ENCODE measurements at places on chromosomes 13 and 19.

GRCh38 chr13:113585896-113586295 lies 1.3 kb downstream of the TFDP1 start:
- no peak for DNase-seq

GRCh38 chr13:50686551-50686950 lies 156.9 kb downstream of the DLEU7 start:
- DNase-seq: no peak

DNA sequence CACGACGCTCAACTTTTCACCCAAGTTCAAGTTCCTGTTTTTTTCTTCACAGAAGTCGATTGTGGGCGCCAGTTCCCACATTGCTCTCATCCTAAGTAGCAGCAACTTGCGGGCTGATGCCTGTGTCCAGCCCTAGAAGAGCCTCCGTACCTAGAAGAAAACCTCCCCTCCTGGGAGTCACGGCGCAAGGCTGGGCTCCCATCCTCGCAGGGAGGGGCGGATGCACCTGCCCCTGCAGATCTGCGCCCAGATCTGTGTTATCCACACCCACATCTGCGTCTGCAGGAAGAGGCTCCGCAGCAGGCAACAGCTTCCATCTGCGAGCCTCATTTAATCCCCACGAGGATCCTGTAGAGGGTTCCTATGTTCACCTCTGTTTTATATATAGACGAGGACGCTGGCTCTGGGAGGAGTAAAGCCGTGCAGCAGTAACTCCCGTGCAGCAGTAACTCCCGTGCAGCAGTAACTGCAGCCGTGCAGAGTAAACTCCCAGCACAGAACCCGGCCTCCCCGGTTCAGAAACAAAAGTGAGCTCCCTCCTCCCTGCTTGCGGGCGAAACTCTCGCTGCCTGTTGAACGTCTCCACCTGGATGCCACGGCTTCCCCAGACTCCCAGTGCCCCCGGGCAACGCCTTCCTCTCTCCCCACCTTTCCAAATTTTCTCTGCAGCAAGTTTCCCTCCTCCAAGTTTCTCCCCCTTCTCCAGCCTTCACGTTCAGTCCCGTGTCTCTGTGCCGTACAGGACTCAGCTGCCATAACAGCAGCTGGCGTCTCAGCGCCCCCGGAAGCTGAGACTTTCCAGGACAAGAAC lies 23.5 kb upstream of the LAIR1 start:
- DNase-seq: peak; percentile 2

DNA sequence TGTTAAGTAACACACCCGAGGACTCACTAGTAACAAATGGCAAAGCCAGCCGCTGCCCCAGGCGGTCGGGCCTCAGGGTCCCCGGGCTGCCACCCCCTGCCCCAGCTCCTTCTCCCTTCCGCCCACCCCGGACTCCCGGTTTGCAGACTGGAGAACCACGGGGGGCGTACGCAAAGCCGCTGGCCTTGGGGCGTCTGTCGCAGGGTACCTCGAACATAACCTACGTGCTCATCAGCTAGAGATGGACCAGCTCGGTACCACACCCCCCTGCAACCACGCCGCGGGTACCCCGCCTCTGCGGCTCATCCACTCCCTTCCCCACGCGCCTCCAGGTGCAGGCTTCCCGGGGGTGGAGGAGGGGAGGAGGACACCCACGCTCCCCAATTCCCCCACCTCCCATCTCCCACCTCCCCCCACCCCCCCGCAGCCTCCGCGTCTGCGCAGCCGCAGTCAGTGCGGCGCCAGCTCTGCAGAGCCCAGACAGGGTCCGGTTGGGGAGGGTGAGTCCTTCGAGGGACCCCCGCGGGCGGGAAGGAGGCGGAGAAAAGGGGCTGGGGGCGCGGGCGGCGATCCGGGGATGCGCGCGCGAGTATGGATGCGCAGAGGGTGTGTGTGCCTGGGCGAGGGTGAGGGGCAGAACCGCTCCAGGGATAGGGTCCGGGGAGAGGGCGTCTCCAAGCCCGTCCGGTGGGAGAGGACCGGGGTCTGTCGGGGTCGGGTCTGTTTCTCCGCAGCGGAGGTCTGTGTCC lies at the start of gene SMIM17:
TSS of gene SMIM17 (plus strand) at position 449 of the 749 bp plus-strand sequence. CDS start 2,509 bp downstream, outside the sequence.
- no peak for DNase-seq

GRCh38 chr13:75485286-75486062 lies 3.5 kb upstream of the TBC1D4 start:
- DNase-seq: no peak

DNA sequence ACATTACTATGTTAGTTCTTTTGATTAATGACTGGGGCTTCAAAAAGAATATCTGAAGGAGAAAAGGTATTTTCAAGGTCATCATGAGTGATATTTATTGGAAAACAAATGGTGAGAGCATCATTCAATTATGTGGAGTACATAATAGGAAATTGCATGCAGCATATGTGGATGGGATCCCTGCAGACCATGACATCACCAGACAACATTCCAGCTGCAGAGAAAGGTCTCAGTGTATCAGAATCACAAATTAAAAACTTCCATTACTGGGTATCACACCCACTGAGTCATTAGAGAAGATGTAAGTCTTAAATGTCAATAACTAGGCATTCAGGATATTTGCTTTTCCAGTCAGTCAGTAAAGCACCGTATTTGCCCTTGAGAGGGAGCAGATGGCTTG lies 574.4 kb upstream of the SLC10A2 start:
- no peak for DNase-seq

DNA sequence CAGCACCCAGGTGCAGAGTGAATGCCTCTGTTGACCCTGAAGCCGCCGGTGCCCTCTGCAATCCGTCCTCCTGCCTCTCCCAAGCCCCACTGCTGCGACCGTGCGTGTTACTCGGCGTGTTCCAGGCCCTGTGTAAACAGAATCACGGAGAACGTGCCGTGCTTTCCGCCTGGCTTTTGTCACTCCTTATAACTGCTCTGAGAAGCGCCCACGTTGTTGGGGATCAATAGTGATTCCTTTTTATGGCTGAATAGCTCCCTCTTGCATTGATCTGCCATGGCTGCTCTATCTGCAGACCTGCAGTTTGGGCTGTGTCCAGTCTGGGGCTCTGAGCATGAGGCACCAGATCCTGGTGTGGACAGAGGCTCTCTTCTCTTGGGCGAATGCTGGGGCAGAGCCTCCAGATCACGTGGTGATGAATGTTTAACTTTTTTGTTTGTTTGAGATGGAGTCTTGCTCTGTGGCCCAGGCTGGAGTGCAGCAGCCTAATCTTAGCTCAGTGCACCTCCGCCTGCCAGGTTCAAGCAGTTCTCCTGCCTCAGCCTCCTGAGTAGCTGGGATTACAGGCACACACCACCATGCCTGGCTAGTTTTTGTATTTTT lies 15.8 kb downstream of the ADPRHL1 start:
- DNase-seq: no peak

DNA sequence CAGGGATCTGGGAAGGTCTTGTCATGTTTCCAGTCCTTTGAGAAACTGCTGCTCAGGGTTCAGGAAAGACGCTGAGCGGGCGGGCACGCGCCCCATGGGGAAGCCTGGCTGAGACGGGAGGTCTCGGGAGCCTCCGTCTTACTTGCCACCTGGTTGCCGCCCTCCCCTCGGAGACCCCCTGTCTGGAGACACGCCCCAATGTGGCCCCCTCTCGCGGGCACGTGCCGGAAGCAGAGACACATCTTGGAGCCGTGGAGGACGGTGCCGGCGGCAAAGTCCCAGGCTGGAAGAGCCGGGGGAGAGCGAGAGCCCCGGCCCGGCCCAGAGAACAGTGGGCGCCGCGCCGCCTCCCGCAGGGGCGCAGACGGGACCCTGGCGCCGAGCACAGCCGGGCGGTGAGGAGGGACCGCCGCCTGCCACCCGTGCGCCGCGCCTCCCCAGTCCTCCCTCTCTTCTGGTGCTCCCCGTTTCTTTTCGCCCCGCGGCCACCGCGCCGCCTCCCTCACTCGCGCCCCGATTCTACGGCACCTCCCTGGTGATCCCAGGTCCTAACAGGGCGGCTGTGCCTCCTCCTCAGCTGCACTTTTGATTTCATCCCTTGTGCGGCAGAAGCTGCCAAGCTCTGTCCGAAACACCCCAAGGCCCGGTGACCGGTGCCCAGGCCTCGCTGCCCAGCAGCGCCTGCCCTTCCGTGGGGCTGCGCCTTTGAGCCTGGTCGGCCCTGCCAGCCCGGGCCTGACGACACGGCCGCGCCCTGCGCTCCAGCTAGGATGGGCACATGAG lies 15.5 kb downstream of the GJB2 start:
- no peak for DNase-seq

- DNase-seq: no peak
Observed at GRCh38 chr13:75760131-75761021, 124.2 kb downstream of the LMO7 start.

DNA sequence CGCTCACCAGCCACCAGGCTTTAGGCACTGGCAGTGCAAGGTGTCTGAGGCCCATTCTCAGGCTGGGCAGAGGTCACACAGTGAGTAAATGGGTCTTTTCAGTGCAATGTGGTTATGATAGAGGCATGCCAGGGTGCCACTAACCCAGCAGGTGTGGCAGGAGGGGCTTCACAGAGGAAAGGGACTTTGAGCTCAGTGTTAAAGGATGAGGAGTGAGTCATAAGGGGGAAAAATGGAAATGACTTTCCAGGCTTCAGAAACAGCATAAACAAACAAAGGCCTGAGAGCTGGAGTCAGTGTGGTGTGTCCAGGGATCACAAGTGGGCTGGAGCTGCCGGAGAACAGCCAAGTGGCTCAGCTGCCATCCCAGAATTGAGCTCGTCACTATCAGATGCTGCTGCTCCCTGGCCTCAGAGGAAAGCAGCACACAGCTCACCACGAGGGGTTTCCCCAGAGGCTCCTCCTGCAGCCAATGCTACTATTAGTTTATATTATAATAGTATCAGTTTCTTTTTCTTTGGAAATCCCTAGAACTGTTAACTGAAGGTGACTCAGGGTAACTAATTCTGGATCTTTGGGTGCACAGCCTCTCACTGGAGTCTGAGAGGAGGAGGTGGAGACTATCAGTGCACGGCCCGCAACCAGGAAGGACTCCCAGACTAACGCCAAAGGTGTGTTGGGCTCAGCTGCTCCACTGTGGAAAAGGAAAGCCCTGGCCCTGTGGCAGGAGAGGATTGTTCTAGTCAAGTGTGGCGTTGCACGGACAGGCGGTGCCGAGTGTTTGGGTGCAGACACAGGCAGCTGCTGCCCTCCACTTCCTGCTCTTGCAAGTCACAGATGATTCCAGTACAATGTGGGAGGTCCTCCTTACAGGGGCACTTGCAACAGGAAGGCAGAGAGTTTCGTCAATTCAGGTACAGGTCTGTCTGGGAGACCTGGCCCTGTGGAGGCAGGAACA lies 39.5 kb downstream of the DHRS12 start:
- no peak for DNase-seq

DNA sequence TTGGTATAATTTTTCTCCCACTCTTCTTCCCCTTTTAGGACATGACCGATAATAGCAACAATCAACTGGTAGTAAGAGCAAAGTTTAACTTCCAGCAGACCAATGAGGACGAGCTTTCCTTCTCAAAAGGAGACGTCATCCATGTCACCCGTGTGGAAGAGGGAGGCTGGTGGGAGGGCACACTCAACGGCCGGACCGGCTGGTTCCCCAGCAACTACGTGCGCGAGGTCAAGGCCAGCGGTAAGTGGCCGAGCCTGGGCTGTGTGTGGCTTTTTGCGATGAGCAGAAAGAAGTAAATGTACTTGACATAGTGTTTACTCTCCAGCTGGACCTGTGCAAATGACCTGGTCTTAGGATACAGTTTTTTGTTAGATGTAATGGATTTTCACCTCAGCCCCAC lies 102.5 kb downstream of the ARHGEF7 start:
- DNase-seq: no peak

All from nephron progenitor cell (in vitro differentiated cells).